GM12878 (cell line): ENCODE measurements at places on chromosomes 5 and 9.

DNA sequence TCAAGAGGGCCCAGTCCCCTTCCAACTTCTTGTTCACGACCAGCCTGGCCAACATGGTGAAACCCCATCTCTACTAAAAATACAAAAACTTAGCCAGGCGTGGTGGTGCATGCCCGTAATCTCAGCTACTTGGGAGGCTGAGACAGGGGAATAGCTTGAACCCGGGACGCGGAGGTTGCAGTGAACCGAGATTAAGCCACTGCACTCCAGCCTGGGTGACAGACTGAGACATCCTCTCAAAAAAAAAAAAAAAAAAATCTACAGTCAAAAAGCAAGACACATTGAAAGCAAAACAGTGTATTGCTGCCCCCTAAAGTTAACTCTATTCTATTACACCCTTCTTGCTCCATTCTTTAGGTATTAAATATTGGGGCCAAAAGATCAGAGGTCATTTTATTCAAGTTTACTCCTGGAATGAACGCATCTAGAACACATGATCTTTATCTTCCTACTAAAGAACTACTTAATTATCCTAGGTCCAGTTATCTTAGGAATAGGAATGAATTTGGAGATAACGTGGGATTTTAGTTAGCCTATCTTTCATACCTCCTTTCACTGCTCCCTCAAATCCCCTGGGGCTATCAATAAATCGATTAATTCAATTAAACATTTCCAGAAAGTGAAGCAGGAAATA lies 2.4 kb downstream of the ATG12 start:
- no peak for DNase-seq

DNA sequence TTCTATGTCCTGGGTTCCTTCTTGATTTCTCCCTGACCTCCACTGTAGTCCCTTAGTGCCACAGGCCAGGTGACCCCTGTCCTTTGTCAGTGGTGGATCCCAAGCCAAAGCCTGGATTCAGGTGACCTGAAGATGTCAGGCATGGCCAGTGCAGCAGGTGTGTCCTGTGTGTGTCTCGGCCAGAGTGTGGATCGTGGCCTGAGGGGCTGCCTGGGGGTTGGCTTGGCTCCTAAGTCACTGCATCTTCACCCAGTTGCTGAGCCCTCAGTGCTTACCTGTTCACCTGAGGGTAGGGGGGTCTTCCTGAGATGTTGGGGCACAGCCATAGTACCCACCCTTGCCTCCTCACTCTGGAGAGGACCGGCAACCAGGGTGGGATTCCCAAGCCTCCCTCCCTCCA lies 61.8 kb upstream of the PITX1 start:
- DNase-seq, result no peak

DNA sequence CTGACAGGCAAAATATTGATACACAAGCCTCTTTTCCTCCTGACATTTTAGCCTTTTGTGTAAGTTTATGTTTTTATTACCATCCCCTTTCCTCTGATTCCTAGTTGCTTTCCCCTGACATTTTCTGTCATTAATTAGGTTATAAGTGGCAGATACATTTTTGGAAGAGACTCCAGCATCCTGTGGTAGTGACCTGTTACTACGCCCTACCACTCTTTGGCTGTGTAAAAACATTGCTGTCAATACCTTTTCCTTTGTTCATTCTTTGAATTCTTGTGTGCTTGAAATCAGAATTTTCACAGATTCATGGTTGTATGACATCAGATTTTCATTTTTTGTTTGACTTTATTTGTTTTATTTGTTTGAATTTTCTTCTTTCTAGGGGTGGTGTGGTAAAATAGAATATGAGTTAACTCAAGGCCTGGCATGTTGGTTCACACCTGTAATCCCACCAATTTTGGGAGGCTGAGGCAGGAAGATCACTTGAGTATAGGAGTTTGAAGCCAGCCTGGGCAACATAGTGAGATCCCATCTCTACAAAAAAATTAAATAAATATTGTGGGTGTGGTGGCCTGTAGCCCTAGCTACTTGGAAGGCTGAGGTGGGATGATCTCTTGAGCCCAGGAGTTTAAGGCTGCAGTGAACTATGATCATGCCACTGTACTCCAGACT lies 43.4 kb downstream of the UBE2R2 start:
- DNase-seq, result no peak

DNA sequence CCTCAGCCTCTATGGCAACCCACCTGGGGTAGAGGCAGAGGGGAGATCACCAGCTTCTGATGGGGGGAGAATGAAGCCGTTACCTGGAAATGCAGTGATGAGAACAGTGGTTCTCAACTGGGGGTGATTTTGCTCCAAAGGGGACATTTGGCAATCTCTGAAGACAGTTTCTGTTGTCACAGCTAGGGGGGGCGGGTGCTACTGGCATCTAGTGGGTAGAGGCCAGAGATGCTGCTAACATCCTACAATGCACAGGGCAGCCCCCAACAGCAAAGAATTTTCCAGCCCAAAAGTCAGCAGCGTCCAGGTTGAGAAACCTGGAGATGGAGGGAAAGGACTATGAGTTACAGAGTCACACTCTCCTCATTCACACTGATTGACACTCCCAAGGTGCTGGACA lies 84.5 kb downstream of the FGF1 start:
- DNase-seq, result no peak

GRCh38 chr5:65100911-65101631 lies 332.3 kb downstream of the CWC27 start:
- DNase-seq, result no peak

DNA sequence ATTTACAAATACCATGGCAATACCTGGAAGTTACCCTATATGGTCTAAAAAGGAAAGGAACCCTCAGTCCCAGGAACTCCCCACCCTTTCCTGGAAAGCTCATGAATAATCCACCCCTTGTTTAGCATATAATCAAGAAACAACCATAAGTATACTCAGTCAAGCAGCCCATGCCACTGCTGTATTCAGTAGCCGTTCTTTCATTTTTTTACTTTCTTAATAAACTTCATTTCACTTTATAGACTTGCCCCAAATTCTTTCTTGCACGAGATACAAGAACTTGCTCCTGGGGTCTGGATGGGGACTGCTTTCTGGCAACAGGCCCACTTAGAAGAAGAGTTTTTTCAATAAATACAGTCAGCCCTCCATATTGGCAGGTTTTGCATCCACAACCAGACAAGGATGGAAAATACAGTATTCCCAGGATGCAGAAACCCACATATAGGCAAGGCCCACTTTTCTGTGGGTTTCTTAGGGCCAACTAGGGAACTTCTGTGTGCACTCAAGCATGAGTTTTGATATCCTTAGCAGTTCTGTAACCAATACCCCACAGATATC lies 2.8 kb upstream of the TBCA start:
- DNase-seq, result no peak

DNA sequence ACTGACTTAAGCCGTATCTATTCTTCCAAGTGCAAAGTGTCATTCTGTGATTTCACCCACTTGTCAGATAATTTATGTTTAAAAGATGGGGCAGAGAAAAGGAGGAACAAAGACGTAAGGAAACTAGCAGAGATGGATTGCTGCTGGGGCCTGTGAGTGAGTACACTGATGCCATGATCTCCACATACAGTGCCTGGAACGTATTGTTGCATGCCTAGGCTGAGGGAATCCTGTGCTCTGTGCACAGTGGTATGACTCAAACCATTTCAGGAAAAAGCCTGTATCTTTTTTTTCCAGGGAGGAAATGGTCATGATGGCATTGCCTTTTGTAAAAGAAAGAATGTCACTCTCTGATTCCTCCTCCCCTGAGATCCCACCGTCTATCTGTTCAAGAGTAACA lies 359.5 kb upstream of the ADAMTS16 start:
- no peak for DNase-seq

- DNase-seq, result no peak
Measured at GRCh38 chr5:72156946-72157624, 49.8 kb downstream of the MAP1B start.

GRCh38 chr5:3092211-3092610 lies 340.7 kb upstream of the IRX2 start:
- no peak for DNase-seq

GRCh38 chr9:81789721-81790120 lies 100.4 kb upstream of the TLE1 start:
- no peak for DNase-seq

DNA sequence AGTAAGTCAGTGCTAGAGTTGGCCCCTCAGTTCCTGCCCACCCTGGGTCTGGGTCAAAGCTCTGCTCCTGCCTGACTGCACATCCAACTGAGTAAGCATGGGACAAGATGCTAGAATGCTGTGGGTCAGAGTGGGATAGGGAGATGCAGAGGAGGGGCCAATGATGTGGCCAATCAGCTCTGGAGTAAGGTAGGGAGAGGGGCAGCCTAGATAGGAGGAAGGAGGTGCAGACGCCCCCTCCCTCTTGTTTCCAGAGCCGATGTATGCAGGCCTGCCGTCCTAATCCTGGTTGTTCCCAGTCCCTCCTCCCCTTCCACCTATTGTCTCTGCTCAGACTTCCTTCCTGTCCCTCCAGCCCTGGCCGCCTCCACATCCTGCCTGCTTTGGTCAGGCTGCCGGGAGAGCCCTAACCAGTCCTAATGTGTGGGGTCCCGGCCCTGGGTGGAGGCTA lies 1.3 kb downstream of the ARAP3 start:
- no peak for DNase-seq

DNA sequence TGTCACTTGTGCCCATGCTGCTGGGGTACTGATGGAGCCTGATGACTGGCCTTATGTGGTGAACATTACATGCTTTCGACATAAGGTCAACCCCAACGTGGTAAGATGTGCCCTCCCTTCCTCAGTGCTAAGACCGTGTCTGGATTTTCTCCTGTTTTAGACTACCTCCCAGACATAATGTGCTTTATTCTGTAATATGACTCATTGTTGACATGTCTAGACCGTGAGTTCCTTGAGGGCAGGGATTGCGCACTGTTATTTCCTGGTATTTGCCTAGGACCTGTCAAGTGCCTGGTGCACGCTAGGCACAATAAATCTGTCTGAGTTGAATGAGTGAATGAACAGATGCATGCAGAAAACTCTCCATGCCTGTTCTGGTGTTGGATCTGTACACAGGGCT lies 346.0 kb downstream of the KDM4C start:
- no peak for DNase-seq

GRCh38 chr5:2124434-2125170 lies 241.9 kb upstream of the IRX4 start:
- no peak for DNase-seq

GRCh38 chr5:62649476-62650113 lies 71.0 kb downstream of the LRRC70 start:
- no peak for DNase-seq

DNA sequence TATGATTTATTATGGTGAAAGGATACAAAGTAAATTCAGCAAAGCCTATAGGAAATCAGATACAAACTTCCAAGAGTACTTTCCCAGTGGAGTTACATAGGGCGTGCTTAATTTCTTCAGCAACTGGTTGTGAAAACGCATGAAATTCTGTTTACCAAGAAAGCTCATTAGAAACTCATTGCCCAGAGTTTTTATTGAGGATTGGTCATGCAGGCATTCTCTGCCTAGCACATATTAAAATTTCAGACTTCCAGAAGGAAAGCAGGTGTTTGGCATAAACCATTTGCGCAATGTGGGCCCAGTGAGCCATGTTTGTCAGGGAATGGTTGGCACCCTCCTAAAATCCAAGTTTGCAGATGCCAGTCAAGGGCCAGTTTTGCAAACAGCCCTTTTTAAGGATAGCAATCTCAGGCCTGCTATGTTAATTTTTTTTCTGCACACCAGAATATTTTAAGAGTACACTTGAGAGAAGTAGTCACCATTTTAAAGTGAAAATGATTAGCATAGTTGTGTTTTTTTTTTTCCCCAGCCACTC lies 311.1 kb upstream of the CHD1 start:
- DNase-seq, result no peak

DNA sequence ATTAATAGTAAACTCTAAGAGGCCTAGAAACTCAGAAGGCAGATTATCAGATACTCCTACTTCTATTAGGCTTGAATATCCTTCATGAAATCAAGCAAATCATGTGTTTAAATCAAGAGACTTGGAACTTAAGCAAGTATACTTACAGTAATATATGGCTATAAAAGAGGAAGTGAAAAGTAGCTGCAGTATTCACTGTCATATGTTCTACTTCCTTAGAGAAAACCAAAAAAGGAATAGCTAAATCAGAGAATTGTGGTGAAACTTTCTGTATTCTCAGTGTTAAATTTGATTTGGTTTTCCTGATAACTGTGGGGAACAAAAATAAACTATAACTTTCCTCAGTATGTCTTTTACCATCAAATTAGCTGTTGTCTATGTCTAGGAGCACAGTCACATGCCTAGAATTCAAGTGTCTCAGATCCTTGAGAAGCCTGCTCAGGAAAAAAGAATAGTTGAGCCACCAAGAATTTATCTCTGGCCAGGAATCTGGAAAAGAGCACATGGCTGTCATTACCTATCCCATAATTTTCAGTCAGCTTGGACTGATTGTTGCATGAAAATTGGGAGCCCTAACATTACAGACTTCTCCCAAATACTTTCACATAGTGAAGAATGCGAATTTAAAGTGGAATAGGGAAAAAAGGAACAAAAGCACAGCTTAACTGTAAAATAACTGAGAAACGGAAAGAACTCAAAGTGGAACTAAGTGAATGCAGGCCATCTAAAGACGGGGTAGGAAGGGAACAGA lies 1.7 kb downstream of the FKBP15 start:
- DNase-seq, result no peak

DNA sequence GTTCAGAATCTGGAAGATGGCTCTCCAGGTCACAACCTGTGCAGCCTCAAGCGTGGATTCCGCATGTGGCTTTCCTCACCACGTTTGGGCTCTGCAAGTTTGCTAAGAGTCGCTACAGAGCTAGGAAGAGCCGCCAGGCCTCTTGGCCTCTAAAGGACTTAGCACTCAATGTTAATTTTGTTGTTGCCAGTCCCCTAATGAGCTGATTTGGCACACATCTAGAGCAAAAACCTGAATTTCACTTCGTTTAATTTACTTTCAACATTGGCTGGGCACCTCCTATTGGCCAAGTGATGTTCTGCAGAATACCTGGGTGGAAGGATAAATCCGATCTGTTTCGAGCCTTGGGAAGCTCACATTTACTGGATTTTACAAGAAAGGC lies 65.8 kb upstream of the UNC5A start:
- no peak for DNase-seq

DNA sequence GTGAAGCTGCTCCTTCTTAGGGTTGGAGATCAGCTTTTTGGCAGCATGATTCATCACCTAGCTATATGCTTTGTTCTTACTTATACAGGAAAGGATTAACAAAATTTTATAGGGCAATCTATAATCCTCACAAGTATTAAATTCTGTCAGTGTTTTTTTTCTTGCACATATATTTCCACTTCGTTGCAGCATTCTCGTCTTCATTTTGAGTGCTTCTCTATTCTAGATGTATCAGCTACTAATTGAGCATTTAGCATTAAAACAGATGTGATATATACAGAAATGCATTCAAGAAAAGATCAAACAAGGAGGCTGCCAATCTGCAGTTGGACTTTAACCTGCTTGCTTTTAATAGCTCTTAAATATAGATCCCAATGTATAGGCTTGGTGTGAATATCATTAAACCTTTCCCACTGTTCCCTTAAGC lies 3.6 kb upstream of the CTXN3 start:
- DNase-seq, result no peak

- DNase-seq, result no peak
Measured at GRCh38 chr5:72256536-72256935, 63.5 kb downstream of the MRPS27 start.

GRCh38 chr9:137433349-137433915 lies 7.7 kb downstream of the ENTPD8 start:
- DNase-seq, result no peak

- no peak for DNase-seq
Measured at GRCh38 chr9:132446887-132447286, 36.9 kb downstream of the CFAP77 start.
